ENCODE measurements at places on chromosomes 11 and 22.

- no peak for DNase-seq
Measured at GRCh38 chr11:127470306-127470884, 469.8 kb upstream of the KIRREL3 start.

GRCh38 chr11:133156986-133157745, 375.1 kb downstream of the OPCML start:
- DNase-seq, result no peak

- no peak for DNase-seq
Measured at GRCh38 chr11:56782167-56782847, 33.8 kb upstream of the OR9G4 start.

GRCh38 chr11:67584881-67585873, 1.6 kb downstream of the GSTP1 start:
- no peak for DNase-seq

DNA sequence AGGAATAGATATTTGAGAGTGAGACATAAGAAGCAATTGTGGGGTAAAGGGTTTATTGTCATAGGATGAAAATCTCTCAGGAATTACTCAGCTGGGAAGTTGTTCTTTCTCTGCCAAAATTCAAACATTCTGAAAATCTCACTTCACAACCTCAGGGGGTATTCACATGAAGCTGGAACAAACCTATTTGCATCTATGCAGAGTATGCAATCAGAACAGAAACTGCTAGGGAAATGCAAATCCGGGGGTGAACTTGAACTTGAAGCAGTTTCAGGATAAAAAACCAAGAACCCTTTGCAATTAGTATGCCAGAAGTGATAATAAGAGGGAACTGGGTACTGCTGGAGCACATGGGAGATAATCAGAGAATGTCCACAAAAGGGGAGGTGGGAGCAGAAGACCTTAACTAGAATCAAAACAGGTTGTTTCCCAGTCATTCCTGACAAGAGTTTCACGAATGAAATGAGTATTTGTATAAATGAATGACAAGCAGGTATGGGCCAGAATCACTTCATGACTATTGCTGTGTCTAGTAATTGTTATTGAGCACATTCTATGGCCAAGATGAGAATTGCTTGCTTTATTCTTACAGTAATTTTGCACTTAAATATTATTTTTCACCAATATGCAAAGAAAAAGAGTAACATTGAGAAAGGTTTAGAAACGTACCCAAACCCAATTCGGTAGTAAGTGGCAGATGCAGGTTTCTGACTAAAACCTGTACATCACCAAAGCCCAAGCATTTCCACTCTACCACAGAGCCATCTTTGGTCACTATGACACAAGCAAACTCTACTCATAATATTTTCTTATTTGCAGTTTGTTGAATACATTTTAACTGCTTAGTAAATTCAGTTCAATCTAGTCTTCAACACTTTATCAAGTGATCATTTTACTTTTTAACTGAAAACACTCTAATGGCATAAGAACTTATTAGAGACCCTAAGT, 61.8 kb upstream of the UBASH3B start:
- no peak for DNase-seq

DNA sequence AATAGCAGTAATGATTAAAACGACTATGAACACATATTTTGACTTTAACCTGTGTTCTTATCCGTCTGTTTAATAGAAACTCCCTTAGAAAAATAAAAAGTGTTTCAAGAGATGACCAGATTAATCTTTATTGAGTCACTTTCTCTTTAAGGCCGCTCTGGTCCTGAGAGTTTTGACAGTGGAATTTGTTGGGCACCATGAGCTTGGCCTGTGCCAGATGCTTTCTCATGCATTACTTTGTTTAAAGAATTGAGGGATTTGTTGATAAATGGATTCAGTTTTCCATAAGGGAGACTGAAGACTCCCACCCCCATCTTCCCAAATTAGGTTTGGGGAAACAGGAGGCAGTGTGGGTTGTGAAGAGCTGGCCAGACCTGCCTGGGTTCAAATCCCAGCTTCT, 53.2 kb upstream of the ALX4 start:
- no peak for DNase-seq

DNA sequence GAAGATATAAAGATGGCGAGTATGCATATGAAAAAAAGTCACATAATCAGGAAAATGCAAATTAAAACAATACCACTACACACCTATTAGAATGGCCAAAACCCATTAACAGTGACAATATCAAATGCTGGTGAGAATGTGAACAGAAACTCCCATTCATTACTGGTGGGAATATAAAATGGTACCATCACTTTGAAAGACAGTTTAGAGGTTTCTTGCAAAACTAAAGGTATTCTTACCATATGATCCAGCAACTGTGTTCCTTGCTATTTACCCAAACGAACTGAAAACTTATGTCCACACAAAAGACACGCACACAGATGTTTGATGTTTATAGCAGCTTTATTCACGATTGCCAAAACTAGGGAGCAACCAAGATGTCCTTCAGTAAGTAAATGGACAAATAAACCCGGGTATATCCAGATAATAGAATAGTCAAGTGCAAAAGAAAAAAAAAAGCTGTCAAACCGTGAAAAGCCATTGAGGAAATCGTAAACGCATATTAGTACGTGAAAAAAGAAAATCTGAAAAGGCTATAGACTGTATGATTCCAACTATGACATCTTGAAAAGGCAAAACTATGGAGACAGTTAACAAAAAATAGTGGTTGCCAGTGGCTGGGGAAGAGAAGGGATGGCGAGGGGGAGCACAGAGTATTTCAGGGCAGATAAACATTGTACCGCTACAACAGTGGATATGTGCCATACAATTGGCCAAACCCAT, 7.2 kb downstream of the PICALM start:
- DNase-seq, result no peak

DNA sequence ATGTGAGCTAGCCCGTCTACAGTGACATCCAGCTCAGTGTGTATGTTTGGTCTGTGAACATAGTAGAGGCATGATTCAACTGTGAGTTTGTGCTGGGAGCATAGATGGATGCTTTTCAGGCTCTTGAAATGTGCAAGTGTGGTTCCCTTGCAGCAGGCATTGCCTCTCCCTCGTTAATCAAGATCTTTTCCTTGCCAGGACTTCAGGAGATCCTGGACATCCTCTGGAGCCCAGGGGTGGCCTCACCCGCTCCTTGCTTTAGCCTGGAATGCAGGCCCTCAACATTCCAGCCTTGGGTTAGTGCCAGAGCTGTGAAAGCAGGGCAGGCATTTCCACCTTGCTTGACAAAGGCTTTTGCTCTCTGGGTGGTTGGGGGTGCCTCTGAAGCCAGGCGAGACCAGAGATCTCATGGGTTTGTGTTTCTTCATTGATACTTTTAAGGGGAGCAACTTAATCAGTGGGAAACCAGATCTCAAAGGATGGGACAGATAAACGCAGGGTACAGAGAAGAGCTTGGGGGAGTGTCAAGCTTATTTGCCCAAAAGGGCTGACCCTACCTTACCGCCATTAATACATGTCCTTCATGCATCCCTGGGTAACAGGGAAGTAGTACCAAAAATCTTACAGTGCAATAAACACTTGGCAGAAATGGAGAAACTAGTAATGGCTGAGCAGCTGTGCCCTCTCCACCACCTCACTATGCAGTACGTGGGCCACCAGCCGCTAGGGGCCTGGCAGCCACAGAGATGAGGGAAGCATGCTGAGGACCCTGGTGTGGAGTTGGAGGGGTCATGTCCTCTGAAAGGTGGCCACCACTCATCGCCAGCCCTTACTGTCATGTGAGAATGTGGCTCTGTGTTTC, 72.1 kb downstream of the PTPRJ start:
- no peak for DNase-seq

DNA sequence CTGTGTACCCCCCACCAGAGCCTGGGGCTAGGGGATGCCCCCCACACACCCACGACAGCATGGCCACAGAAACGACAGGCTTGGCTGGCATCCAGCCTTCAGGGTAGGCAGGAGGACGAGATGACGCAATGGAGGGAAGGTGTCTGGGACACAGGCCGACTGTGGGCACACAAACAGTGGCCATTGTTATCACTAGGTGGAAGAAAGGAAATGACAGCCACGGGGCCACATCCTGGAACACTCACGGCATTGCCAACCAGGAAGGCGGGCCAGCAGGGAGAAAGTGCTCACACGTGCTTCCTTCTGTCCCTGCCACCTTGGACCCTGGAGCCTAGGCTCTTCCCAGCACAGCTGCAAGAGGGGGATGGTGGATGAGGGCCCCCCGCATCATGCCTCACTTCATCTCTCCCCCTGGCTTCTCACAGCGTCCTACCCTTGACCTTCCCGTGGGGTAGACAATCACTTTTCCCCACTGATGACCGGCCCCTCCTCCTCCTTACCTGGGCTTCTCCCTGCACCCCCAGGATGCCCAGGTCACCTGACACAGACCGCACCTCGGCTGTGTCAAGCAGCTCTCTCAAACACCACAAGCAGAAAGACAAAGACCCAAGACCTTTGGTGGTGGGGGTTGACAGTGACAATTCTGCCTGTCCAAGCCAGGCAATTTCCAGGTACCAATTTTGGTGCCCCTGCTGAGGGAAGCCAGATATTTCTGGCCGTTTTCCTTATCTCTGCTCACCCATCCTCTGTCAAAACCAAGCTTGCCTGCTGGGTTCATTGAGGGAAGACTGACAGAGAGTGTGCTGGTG, 8.6 kb downstream of the PLA2G6 start:
- no peak for DNase-seq

DNA sequence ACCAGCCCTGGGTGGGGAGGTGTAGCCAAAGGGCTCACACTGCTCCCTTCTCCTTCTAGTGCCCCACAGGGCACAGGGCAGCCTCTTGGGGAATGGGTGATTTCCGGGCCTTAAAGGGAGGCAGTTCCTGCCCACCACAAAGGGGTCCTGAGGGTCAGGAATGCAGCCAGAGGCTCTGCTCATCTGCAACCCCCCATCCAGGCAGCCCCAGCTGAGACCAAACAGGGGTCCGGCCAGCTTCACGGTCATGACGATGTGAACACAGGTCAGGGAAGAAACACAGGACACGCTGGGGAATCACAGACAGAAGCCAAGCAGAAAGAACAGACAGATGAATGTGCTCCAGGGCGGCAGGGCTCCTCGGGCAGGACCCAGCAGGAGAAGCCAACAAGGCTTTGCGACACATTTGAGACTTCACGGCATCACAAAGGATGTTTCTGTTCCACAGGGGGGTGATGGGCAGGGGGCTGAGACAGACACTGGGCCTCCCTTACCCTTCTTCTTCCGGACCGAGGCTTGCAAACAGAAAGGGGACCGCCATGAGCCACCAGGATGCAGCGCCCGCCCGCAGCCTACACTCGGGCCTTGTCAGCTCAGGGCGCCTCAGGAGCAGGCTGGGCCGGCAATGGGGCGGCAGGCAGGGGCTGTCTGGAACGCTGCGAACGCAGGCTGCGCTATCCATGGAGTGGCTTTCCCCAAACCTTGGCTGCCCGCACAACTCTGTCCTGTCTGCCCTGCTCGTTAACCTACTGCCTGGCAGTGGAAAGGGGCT, 101.9 kb downstream of the CTTN start:
- no peak for DNase-seq

GRCh38 chr11:75598264-75598663, 36.2 kb downstream of the SERPINH1 start:
- no peak for DNase-seq

DNA sequence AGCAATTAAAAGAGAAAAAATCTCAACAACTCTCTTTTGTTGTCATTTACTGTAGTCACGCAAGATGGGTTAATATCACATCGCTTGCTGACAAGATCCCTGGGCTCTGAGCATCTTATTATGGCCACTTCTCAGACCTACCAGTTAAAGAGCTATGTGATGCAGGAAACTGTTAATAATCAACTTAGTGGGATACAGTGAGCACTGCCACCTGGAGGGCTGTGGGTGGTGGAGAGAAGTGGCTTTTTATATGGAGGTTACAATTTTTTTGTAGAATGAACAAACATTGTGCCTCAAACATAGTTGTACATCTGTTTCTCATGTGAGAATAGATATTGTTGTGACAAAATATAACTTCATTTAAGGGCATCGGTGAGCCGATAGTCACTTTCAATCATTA, 181.0 kb downstream of the TENM4 start:
- no peak for DNase-seq

- DNase-seq, result no peak
Measured at GRCh38 chr22:37345863-37346504, 63.7 kb downstream of the CYTH4 start.

- peak; percentile 77 for DNase-seq
Measured at GRCh38 chr11:104705490-104706190, 192.6 kb downstream of the CASP12 start.

DNA sequence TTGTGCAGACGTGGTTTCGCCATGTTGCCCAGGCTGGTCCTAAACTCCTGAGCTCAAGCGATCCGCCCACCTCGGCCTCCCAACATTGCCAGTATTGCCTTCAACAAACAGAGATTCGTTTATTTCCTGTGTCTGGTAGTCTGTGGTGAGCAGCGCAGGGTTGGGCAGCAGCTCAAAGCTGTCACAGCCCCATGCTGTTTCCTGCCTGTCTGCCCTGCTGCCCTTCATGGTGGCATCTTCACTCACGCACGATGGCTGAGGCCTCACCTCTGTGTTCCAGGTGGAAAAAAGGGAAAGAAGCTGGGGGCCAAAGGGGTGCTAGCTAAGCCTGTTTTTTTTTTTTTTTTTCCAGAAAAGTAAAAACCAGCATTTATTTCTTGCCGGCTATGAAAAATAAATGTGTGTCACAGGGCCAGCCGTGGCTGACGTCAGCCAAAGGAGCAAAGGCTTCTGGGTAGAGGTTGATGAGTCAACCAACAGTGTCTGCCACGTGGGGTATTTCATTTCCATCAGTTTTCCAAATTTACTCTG, 28.8 kb downstream of the TBC1D22A start:
- peak; percentile 72 for DNase-seq

- peak; percentile 66 for DNase-seq
Measured at GRCh38 chr11:47177229-47177845, 658 bp upstream of the ARFGAP2 start.

GRCh38 chr11:128519338-128519737, 68.0 kb downstream of the ETS1 start:
- no peak for DNase-seq

Measured in activated T-helper 2 cell treated with anti-CD3 and anti-CD28 coated beads, Interferon-gamma antibody, Interleukin-2, Interleukin-4, amounts not matched to agents 10 μg/mL and 5 μg/mL and 100 μg/mL, durations not matched to agents 14 hours and 24 hours and 36 hours (primary cell).